ENCODE measurements at places on chromosomes 4 and X. TPM values are rescaled to one million over a fixed set of nuclear protein-coding genes. Genes with fewer than 3 reads are reported as not detected.

GRCh38 chrX:115068896-115069295 is 51.5 kb upstream of the IL13RA2 start:
- no peak for DNase-seq

Gene UGT2B7
- 3.3 TPM for total RNA-seq

GRCh38 chr4:67292636-67293035 is 252.7 kb downstream of the CENPC start:
- no peak for DNase-seq

Gene ANKRD50
- total RNA-seq: 13.0 TPM

Gene OPRPN
- not detected for total RNA-seq

DNA sequence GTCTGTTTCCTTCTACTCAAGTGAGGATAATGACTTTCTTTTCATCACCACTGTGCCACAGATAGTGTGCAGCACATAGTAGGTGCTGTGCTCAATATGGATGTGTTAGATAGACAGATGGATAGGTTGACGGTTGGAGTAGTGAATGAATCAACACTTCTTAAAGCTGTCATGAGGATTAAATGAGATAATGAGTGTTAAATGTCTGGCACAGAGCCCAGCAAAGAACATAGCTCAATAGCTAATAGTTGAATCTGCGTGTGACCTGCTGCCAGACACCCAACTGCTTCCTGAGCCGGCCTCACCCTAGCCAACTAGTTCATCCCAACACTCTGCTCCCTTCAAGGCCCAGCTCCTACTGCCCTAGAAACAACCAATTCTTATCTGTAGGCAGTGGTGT is 67.7 kb upstream of the PJA1 start:
- peak; percentile 7 for DNase-seq

Gene ZNF732
- total RNA-seq: 0.08 TPM

DNA sequence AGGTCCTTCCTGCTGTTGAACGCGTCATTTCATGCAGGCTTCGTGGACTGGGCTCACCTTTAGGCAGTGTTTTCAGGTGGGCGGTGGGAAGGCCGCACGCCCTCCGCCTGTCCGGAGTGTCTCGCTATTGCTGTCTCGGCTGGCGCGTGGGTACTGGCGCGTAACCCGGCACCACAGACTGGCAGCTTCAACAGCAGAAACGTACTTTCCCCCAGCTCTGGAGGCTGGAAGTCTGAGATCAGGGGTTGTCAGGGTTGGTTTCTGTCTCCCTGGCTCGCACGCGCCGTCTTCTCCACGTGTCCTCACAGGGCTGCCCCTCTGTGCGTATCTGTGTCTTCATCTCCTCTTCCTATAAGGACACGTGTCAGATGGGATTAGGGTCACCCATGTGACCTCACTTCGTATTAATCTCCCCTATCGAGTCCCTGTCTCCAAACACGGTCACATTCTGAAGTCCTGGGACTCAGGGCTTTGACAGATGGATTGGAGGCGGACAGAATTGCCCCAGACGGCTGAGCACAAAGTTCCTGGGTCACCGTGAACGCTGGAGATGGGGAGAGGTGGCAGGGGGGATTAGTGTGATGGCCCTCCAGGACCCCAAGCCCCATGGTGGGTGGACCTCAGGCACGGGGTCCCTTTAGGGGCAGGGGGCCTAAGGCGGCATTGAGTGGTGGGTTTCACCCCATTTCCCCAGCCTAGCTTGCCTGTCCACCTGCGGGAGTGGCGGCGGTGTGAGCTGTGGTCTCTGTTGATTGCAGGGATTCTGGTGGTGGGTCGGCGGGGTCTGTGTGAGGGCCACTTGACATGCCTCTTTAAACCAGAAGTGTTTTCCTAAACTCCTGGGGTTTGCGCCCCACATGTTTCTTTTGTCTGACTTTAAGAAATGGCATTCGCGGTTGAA is 83.4 kb upstream of the LRPAP1 start:
- DNase-seq: no peak

- peak; percentile 6 for DNase-seq
These were observed 53.4 kb downstream of the ABCG2 start for GRCh38 chr4:88104902-88105610.

DNA sequence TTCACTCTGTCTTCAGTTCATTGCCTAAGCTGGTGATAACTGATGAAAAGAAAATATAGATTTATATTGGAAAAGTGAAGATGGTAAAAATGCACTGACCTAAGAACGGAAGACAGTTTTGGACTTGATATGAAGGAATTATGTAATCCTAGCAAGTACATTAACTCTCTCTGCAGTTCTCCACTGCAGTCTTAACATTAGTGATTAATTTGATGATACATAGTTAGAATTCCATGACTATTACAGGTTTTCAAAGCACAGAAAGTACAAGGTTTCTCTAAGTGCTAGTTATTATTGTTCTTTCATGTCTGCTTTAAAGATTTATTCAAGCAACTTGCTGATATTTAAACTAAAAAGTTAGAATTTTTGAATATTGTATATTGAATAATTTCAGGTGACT is 1591.7 kb upstream of the ADGRL3 start:
- DNase-seq: no peak

DNA sequence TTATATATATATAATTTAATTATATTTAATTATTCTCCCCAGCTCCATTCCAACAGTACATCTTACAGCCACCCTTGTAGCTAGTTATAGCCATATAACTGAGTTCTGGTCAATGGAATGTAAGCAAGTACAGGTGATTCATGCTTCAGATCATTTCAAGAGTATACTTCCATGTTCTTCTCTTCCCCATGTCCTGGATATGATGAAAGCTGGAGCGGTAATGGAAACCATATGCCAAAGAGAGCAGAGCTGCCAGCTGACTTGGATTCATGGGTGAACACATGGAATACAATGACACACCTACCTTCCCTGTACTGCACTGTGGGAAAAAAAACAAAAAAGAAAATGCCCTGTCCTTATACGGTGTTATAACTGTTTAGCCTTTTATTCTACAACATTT is 17.5 kb upstream of the CORIN start:
- DNase-seq: no peak

Gene GYG2
- 71.4 TPM for total RNA-seq

Measured in SK-MEL-5 (cell line).